Right cardiac atrium (tissue), 5 donors: ENCODE measurements at places on chromosomes 2 and 18.

DNA sequence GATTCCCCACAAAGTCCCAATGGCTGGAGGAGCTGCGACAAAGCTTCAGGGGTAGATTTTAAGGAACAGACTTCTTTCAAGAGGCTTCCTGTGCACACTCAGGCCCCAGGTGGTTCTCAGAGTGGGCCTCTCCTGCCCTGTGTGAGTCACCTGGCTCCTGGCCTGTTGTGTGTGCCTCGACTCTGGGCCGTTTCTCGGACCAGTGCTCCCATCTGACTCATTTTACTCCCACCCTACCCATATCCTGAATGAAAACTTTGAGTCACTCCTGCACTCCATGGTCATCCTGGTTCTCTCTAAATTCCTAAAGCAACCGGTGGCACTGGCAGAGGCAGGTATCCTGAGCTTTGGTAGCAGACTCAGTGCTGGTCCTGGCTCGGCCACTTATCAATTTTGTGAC, 84.1 kb downstream of the CELF4 start:
- DNase-seq: no peak

- DNase-seq: no peak
Observed at GRCh38 chr2:210226223-210226622, 976 bp upstream of the ACADL start.

DNA sequence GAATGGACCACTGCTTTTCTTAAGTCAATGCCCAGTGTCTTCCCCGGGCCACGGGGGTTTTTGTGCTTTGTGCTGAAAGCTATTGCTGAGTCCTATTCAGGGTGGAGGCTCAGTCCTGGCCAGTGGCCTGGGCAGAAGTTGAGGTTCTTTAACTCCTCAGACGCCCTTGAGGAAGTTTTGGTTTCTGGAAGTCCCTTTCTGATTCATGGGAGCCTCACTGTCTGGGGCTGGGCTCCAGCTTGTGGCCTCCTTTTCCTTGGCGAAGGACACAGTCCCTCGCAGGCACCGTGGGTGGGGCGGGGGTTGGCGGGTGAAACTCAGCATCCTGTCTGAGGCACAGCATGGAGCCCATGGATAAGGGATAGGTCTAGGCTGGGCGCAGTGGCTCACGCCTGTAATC, 465.2 kb upstream of the HS6ST1 start:
- no peak for DNase-seq

DNA sequence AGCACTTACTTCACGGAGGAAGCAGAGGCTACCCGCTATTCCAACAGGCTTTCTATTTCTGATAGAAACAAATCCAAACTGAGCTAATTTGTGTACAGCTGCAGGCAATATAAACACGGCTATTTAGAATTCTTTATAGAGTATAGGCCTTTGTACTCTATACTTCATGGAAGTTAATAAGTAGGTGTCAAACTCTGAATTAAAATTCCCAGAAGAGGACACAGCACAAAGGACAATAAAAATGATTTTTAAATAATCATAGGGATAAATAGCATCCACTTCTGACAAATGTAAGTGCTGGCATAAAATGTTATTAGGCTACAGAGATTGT, 261.5 kb downstream of the AFF3 start:
- DNase-seq: no peak

- DNase-seq: no peak
Observed at GRCh38 chr2:90076311-90076710, 1384.8 kb downstream of the RPIA start.

GRCh38 chr18:13451213-13451540, 232.6 kb downstream of the LDLRAD4 start:
- DNase-seq: no peak
